ENCODE measurements at places on chromosomes 16 and 17.

DNA sequence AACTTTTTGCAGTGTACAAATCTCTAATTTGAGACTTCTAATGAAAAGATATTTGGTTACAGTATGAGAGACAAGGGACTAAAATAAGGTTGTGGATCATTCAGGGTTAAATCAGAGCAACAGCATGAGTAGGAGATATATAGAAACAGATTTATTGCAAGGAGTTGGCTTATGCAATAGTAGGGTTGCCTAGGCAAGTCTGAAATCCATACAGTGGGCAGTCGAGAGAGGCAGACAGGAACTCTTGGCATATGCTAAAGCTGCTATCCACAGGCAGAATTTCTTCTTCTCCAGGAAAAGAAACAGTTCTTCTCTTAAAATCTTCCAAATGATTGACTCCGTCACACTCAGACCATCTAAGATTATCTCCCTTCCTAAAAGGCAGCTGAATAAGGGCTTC, 500.8 kb downstream of the MAF start:
- DNase-seq = no peak

GRCh38 chr17:9225305-9226101, 204.2 kb downstream of the NTN1 start:
- no peak for DNase-seq

GRCh38 chr16:3637371-3637923, 17.0 kb upstream of the DNASE1 start:
- peak; percentile 66 for DNase-seq

- no peak for DNase-seq
Observed at GRCh38 chr17:35716897-35717465, 14.5 kb upstream of the RASL10B start.

DNA sequence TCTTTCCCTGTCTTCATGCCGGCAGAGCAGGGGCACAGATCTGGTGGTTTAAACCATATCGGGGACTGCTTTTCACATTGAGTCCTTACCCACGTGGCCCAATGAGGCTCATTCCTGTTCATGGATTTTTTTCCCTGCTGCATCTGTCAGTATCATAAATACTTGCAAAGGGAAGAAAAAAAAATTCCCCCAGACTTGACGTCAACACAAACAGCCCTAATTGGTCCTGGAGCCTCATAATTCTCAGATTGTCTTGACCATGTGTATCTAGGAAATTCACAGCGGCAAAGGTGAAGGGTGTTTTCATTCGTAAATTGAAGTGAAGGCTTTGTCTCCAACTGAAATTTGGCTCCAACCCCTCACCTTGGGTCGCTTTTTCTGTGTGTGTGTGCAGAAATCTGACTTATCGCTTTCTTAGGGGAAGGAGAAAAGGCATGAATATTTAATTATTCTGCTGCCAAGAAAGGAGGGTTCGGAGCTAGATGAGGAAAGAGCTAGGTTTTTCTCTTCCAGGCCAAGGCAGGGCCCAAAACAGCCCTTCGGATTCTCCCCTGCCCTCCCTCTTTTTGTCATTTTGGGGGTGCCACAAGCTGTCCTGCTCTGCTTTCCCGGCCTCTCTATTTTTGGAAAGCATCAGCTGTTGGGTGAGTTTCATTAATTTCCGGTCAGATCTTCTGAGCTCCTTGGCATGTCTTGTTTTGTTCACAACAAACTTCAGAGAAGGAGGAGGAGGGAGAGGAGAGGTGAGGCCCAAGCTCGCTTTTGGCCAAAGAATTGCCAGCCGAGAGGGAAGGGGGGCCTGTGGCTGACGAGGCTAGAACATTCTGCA, 17.8 kb upstream of the CIBAR2 start:
- no peak for DNase-seq

GRCh38 chr17:12041312-12041711, 20.6 kb downstream of the MAP2K4 start:
- no peak for DNase-seq

GRCh38 chr16:28210979-28211588, 681 bp downstream of the XPO6 start:
- DNase-seq = peak; percentile 74

DNA sequence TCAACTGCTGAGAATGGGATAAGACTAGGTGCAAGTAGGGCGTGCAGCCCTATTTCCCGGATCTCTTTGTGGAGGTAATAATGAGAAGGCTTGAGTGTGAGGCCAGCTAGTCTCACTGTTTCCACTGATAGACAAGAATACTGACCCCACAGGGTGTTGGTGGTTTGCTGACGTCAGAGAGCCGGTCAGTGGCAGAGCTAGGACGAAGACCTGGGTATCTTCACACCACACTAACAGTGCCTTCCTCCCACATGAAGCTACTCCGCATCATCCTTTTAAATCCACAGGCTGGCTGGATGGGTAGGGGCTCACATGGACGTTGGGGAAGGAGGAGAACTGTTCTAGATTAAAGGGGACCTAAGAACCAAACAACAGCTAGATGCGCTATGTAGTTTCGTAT, 68.0 kb downstream of the ZFHX3 start:
- DNase-seq = no peak

DNA sequence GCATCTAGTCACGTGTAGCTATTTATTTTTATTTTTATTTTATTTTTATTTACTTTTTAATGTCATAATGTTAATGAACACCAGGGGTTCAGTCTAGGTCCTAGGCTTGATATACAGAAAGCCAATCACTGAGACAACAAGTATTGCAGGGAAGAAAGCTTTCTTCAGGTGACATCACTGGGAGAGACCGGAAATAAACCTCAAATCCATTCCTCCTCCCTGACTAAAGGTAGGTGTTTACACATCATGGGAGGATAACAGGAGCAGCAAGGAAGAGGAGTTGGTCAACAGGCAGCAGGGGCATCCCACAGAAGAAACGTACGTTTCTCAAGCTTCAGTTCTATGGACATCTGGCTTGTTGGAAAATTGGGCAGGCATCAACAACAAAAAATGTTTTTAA, 9.5 kb upstream of the HEATR3 start:
- no peak for DNase-seq

- DNase-seq = no peak
Observed at GRCh38 chr17:32943647-32944191, 15.8 kb downstream of the TMEM98 start.

DNA sequence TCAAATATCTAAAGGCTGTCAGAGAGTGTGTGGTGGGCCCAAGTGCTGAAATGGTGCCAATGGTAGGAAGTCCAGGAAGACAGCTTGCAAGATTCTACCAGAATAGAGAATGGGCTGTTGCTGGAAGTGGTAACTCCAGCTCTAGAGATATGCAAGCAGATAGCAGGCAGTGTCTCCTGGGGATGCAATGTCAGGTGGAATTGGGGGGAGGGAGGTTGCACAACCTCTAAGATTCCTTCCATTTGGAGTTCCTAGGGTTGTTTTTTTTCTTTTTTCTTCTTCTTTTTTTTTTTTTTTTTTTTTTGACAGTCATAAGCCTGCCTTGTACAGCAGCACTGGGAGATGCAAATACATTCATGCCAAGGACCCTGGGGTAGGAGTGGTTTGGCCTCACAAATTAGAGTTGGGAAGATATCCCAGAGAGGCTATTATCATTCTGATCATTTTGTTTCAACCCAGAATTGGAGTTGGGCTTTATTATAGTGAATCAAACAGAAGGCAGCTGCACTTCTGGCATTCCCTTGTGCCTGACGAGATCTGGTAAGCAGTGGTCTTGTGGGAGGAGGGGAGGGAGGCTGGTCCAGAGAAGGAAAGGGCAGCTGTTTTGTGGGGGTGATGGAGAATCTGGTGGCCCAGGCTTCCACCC, 51.1 kb downstream of the SLC6A2 start:
- DNase-seq = no peak

DNA sequence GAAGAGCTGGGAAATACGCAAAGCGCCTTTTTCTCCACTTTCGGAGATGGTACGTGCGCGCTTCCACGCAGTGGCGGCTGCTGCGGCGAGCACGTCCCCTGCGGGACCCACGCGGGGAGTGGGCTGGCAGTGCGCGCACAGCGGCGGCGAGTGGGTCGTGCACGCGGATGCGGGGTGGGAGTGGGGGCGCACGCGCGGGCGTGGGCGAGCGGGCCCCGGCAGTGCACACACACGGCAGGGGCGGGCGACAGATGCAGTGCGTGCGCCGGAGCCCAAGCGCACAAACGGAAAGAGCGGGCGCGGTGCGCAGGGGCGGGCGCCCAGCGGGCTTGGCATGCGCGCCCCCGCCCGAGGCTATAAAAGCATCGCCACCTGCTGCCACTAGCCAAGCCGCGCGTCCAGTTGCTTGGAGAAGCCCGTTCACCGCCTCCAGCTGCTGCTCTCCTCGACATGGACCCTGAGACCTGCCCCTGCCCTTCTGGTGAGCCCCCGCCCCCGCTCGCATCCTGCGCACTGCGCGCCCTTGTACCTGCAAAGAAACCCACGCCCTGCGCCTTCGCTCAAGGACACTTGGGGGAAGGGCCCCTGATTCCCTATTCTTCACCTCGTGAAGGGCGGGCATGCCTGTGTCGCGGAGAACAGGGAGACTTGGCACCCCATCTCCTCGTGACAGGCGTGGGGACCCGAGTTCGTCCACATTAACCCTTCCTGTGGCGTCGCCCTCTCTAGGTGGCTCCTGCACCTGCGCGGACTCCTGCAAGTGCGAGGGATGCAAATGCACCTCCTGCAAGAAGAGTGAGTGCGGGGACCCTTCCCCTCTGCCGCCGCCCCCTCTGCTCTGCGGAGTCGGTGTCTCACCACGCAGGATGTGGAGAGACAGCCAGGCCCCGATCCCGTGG, at the start of gene MT3:
TSS of gene MT3 (plus strand) at position 388 of the 899 bp plus-strand sequence. CDS start at position 451, 63 bp downstream.
- DNase-seq = peak; percentile 47

DNA sequence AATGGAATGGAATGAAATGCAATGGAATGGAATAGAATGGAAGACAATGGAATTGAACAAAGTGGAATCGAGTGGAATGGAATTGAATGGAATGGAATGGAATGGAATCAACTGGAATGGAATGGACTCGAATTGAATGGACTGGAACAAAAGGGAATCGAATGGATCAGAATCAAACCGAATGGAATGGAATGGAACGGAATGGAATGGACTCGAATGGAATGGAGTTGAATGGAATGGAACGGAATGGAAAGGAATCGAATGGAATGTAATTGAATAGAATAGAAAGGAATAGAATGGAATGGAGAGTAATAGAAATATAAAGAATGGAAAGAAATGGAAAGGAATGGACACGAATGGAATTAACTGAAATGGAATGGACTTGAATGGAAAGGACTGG, 475.2 kb upstream of the WSB1 start:
- no peak for DNase-seq

GRCh38 chr17:80839511-80839941, 152.1 kb upstream of the CHMP6 start:
- DNase-seq = no peak

- no peak for DNase-seq
Observed at GRCh38 chr17:27608328-27609230, 22.4 kb upstream of the LGALS9 start.

Measured in activated naive CD4-positive, alpha-beta T cell treated with anti-CD3 and anti-CD28 coated beads, Interleukin-2, amount 10 ng/mL, durations not matched to agents 7 days and 5 days (primary cell).